Hematopoietic multipotent progenitor cell treated with erythropoietin and hydrocortisone succinate and interleukin-3 and kit ligand, for 15 days (in vitro differentiated cells): ENCODE measurements at places on chromosomes 2 and 18.

DNA sequence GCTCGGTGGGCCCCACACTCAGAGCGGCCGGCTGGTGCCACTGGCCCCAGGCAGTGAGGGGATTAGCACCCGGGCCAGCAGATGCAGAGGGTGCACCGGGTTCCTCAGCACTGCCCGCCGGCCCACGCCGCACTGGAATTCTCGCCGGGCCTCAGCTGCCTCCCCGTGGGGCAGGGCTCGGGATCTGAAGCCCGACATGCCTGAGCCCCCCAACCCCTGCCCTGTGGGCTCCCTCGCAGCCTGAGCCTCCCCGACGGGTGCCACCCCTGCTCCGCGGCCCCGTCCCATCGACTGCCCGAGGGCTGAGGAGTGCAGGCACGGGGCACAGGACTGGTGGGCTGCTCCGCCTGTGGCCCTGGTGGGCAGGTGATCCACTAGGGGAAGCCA is 37.6 kb upstream of the TWSG1 start:
- DNase-seq: no peak

DNA sequence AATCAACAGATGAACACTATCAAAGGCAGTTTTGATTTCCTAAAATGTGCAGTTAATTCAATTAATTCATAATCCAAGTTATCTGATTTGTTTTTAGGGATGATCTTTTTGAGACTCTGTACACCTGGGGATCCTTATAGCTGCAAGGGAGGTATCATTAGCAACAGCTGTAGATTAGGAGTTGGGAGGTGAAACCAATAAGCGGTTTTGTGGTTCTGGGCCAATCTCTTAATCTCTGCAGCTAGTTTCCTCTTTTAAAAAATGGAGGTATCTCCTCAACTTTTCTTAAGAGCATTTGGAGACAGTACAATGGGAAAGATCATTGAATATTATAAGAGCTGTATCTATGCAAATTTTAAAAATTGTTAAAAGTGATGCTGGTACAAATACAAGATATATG is 126.0 kb downstream of the MC4R start:
- no peak for DNase-seq

GRCh38 chr2:8154936-8155335 is 526.9 kb upstream of the ID2 start:
- no peak for DNase-seq

DNA sequence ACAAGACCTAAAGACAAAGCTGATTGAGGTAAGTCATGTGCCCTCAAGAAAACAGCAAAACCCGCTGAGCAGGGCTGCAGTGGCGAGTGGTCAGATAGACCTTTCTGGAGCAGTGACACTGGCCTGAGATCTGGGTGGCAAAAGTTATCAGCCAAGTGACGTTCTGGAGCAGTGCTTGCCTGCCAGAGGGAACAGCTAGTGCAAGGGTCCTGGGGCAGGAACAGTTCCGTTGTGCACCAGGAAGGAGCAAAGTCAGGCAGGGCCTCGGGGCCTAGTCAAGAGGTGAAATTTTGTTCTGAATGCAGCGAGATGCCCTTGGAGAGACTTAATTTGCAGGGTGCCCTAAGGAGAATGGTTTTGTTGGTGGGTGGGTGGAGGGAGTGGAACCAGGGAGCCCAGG is 67.0 kb downstream of the SH3BP4 start:
- DNase-seq: no peak

GRCh38 chr2:67500541-67500940 is 103.4 kb downstream of the ETAA1 start:
- DNase-seq: no peak

DNA sequence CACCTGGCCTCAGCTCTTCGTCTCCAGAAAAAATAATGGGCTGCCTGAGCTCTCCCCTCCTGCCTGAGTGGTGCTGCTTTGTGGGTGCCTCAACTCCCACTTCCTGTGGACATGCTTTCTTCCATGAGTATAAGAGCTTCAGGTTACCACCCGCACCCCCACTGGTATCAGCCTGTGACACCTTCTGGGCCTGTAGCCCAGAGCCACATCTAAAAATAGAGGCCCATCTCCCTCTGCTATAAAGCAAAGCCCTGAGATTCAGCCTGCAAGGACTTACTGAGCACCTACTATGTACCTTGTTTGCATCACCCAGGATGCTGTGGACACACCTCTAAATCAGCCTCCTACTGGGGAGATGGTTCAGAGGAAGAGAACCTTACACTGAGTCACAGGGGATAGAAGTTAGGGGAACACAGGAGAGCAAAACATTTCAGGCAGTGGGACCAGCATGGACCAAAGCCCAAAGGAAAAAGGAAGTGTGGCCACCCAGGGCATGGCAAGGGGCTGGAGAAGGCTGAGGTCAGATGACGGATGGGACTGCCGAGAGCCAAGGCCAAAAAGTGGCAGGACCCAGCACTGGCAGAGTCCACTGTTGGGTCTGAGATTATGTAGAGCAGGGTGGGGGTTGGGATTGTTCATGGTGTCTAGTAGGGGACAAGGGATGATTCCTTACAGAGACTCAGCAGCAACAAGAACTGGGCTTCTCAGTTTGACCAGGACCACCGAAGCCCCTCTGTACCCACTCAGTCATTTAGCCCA is 123.7 kb upstream of the PPP1CB start:
- DNase-seq: no peak

DNA sequence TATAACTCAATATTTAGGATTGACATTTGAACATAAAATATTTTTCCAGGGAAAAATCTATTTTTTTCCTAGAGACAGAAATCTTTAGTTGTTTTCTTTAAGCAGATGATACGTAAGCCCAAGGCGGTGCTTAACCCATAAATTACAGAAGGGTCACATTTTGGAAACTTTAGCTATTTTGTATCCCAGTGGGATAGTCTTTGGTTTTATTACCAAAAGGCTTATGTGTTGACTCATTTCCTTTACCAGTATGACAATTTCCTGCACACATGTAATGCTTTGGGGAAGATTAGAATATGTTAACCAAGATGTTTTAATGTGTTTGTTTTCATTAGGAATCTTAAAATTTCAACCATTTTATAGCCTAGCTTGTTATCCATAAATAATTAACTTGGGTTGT is 24.8 kb downstream of the DYNC1I2 start:
- DNase-seq: no peak

GRCh38 chr2:184270660-184271059 is 327.7 kb upstream of the ZNF804A start:
- no peak for DNase-seq

- no peak for DNase-seq
Measured at GRCh38 chr18:74651327-74652128, 53.9 kb downstream of the ZNF407 start.

- no peak for DNase-seq
Measured at GRCh38 chr2:70771446-70771845, 3.4 kb upstream of the ADD2 start.

DNA sequence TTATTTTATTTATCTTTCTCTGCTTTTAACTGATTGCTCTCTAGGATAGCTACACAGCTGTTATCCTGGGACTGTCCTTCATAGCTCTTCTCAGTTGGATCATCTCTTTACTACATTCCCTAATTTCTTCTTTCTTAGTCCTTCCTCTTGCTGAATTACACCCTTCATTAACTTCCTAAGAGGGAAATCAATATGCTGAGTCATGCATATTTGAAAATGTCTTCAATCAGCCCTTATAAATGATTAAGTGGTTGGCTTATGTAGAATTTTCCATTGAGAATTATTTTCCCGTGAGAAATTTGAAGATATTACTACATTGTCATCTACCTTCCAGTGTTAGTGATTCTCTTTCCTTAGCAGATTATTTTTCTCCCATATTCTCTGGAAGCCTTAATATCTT is 214.2 kb downstream of the SOCS6 start:
- DNase-seq: no peak

DNA sequence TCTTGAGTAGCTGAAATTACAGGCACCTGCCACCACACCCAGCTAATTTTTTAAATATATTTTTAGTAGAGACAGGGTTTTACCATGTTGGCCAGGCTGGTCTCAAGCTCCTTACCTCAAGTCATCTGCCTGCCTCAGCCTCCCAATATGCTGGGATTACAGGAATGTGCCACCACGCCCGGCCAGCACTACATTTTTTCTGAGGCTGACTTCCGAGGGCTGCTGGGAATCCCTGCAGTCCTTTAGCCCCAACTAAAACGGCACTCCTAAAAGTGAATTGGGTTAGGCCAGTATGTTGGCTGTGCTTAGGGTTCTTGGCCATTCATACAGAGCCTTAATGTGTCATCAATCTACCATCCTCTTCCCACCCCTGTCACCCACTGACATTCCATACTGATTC is 375.4 kb downstream of the DCC start:
- DNase-seq: no peak

DNA sequence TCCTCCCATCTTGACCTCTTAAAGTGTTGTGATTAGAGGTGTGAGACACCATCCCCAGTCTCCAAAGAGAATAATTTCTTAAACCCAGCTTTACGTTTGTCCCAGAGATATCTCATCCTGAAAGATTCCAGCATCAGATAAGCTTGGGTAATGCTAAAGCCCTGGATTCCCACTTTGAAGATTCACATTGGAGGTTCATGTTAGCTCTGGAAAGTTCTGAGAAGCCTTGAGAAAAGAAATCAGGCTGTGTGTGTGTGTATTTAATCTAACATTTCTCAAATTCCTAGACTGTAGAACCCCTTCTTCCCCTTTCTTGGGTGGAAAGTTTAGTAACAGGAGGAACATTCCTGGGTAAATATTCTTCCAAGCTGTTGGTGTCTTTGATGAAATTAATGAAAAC is 18.0 kb downstream of the ZNF532 start:
- DNase-seq: no peak

GRCh38 chr2:8478471-8478793 is 203.4 kb upstream of the ID2 start:
- no peak for DNase-seq

DNA sequence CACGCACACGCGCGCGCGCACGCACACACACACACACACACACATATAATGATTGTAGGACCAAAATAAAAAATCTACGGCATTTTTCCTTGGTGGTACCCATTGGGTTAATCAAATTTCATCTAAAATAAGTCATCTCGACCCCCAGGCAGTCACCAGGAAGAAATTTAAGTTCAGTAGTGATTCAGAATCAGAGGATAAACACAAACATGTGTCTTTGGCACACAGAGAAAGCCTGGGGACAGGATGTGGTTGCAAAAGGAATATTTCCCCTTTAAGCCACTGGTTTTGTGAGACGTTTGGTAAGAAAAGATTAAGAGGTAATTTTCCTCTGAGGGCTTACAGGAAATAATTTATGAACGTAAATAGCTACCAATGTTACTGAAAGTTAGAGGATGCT is 171.6 kb upstream of the PIEZO2 start:
- DNase-seq: no peak

DNA sequence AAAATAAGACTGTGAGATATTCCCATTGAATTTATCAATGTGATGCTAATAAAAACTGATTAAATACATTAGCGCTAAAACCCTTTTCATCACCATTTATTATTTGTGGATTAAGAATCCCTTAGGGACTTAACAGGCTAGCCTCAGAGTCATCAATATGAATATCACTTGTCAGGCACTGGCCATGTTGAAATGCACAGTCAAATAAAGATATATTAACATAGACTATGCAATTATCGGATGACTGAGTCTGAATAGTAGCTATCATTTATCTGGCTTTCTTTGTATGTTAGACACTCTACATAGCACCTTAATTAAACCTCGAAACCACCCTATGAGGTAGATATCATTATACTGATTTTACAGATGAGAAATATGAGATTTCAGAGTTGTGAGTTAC is 213.6 kb downstream of the RDH14 start:
- DNase-seq: no peak

GRCh38 chr2:73588177-73588576 is 54.0 kb downstream of the NAT8 start:
- DNase-seq: no peak

DNA sequence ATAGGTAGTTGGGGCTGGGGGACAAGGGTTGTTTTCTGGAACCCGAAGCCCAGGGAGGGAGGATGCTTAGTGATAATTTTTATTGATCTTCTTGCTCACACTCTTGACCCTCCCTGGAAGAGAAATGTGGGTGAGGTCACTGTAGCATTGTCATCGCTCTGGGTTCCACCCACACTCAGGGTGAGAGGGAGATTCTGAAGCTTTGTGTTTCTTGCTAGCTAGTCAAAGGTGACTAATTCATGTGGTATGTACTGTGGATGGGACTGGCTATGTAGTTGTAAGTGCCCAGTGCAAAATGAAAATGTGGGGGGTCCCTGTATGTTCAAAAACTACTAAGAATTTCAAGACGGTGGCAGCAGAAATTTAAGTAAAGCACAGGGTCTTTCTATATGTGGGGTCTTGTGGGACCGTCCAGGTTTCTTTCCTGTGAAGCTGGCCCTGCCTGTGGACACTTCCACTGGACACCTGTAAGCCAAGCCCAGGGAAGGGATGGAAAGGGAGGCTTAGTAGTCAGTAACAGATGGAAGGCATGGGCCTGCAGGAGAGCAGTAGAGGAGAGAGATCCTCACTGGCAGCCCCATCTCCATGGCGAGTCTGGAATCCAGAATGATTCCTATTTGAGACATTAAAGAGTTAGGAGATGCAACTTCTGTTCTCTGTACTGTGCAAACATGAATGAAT is 35.0 kb downstream of the TSN start:
- no peak for DNase-seq

DNA sequence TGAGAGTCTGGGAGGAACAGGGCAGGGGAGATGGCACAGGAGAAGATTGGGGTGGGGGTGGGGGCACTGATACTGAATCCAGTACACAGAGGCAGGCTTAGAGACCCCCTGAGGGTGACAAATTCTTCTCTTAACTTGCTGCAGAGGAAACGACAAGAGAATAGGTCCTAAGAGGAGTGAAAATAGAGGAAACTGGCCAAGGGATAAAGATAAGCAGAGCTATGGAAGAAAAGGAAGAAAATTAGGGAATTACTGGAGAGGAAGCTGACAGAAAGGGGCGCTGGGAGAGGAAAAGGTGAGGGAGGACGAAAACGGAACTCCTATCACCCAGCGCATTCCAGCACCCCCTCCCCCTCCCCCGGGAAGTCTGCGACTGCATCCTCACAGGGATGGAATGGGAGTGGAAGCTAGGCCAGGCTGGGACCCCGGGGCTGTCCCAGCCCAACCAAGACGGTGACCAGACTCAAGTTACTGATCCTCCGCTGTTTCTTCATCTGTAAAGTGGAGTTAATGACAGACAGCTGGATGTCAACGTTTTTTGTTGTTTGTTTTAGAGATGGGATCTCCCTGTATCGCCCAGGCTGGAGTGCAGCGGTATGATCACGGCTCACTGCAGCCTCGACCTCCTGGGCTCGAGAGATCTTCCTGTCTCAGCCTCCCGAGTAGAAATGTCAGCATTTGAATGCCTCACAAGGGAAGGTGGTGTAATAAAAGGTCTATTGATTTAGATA is 2.6 kb upstream of the EMX1 start:
- DNase-seq: no peak

GRCh38 chr2:20469595-20469994 is 22.7 kb downstream of the RHOB start:
- DNase-seq: no peak

- DNase-seq: no peak
Measured at GRCh38 chr18:41955688-41956087, 654 bp downstream of the PIK3C3 start.
